Activated CD8-positive, alpha-beta T cell treated with anti-CD3 and anti-CD28 coated beads for 36 hours (primary cell): ENCODE measurements at places on chromosomes 1 and 21. TPM values are rescaled to one million over a fixed set of nuclear protein-coding genes. Genes with fewer than 3 reads are reported as not detected.

GRCh38 chr1:72284084-72284347, 1.7 kb upstream of the NEGR1 start:
- DNase-seq: no peak

- DNase-seq: peak; percentile 34
Observed at GRCh38 chr1:64877151-64877550, 89.2 kb downstream of the JAK1 start.

The KCNJ10 gene
- total RNA-seq: 0.29 TPM

The LCE2C gene
- total RNA-seq: not detected

DNA sequence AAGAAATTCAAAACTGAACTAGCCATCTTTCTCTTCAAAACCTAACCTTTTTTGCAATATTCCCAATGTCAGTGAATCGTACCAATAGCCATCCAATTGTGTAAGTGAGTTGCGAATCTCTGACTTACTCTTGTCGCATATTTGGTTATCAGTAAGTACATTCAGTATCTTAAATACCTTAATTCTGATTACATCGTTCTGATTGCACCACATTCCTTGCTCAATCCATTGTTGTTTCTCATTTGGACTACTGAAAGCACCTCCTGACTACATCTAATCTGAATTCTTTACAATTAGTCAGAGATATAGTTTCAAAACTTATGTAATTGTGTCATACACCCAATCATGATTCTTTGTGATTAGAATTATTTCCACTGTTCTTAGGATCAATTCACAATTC, 16.8 kb upstream of the BRINP3 start:
- DNase-seq: no peak

GRCh38 chr1:36008546-36009197, 75.2 kb upstream of the TEKT2 start:
- DNase-seq: peak; percentile 12

DNA sequence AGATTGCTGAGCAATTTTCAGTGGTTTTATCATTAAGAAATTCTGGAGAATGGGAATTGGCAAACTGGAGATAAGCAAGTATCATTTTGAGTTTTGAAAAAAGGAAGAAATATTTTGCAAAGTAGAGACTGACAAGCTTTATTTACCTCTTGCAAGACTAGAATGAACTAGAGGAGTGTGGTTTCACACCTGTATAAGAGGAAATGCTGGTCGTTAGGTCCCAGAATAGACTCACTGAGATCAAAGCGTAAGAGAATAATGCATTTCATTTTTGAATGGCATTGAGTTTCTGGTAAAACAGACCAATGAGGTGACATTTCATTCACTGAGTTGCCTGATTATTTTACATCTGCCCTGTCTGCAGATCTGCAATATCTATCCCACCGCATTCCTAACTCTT, 308.1 kb downstream of the ADGRL2 start:
- no peak for DNase-seq

- no peak for DNase-seq
Observed at GRCh38 chr1:201693890-201694607, 134.9 kb upstream of the IPO9 start.

DNA sequence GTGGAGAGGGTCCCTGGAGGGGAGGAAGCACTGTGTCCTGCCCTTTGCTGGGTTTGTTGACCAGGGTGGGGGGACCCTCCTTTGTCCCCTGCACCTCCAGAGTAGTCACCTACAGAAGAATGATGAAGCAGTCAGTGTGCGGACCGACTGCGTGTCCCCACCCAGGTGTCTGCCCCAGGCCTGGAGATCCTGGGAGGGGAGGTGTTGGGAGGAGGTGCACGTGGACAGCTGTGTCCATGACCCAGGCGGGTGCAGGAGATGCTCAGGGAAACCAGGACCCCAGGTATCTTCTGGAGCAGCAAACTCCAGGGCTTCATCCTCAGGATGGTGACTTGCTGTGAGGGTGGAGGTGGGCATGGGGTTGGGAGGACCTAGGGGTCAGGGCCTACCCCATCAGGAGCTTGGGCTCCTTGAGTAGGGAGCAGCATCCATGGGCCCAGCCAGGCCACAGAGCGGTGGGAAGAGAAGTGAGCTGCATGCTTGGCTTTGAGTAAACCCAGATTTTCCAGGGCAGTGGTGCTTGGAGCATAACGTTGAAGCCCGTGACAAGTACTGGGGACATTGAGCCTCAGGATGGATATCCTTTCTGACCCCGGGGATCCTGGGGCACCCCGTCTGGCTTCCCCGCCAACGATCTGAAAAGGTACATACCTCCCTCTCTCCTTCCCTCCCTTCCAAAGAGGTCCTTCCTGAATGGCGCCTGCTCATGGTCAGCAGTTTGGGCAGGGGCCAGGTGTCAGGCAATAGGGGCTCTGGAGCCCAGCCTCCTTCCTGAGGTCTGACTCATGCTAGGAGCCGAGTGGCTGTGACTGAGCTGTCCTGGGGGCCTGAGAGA, 13.7 kb downstream of the ACTRT2 start:
- DNase-seq: no peak

DNA sequence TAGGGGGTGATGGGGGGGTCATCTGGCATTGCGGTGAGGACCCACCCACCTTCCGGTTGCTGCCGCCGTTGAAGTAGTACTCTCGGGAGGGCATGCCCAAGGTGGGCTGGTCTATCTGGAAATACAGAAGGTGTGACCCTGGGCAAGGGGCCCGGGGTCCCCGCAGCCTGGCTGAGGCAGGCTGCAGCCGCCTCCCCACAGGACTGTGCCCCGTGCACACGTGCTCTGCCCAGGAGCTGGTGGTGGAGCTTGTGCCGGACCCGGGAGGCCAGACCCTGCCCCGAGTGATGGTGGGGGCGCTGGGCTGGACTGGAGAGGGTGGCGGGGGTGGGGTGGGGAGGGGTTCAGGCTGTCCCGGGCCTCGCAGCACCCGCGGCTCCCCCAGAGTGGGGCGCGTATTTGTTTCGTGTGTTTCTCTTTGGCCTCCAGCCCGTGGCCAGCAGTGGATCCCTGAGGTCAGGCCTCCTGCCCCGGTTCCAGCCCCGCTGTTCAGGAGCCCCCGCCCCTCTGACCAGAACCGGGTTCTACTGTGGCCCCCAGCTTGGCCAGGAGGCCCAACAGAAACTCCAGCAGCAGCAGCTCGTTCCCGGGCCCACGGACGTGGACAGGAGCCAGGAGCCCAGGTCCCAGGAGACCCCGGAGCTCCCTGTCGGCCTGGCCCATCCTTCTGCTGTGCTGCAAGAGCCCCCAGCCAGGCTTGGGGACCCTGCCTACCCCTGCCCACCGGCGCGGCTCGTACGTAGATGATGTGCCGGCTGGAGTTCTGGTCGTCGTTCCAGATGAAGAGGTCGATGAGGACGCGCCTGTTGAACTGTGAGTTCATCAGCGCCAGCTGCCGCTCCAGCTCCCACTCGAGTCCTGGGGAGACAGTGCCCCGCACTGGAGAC, 19.2 kb downstream of the PRXL2B start:
- DNase-seq: no peak

GRCh38 chr1:244054247-244054923, 3.3 kb downstream of the ZBTB18 start:
- no peak for DNase-seq

DNA sequence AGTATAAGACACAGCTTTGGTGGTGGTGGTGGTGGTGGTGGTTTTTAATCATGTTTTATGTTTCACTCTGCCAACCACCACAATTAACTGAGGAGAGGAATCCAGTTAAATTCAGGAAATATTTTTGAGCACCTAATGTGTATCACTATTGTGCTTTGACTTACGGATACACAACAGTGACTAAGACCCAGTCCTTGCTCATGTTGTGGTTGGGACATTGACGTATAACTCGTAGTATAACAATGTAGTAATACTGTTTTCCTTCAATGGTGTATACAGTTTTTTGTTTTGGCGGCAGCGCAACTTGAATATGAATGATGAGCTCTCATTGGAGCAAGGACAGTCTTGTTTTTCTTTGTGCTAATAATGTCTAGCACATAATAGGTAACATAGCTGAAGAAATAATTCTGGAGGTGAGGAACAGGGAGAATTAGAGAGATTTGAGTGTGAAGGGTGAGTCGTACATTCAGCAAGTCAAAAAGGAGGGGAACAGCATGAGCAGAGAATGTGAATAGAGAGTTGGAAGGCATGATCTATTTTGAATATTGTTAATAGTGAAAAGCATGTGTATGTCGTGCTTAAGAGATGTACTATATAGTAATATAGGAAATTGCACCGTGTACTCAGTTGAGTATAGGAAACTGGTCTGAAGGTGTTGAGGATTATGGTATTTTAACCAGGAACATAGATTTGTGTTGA, 5.5 kb downstream of the CACYBP start:
- DNase-seq: no peak

The POU3F1 gene
- total RNA-seq: not detected
